ENCODE measurements at places on chromosomes 6 and 20. TPM values are rescaled to one million over a fixed set of nuclear protein-coding genes. Genes with fewer than 3 reads are reported as not detected.

GRCh38 chr20:20856306-20856705 lies 143.9 kb upstream of the RALGAPA2 start:
- H3K36me3 ChIP-seq: no peaks in the 10 kb centered on the region
- DNase-seq: no peak
- H3K4me3 ChIP-seq: no peak overlapping the region
- H3K27me3 ChIP-seq: no peaks in the 10 kb centered on the region
- no peaks in the 10 kb centered on the region for H3K4me1 ChIP-seq
- H3K27ac ChIP-seq: no peak overlapping the region

DNA sequence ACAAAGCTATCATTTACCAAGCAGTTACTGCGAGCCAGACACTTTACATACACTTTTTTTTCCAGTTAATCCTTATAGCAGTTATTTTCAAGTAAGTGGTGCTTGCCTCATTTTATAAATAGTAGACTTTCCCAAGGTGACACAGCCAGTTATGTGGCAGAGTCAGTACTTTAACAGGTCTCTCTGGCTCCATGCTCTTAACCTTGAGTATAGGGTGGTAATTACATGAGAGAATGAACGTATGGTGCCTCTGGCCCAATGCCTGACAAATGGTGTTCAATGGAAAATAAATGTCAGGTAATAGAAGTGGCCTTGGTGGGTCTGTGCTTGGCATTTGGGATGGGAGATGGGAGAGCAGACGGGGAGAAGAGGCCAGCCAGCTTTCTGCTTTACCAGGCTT lies 316.3 kb downstream of the SLC35F1 start:
- peaks cover 4% of the 10 kb centered on the region for H3K27me3 ChIP-seq
- H3K36me3 ChIP-seq: no peaks in the 10 kb centered on the region
- H3K27ac ChIP-seq: no peak overlapping the region
- no peaks in the 10 kb centered on the region for H3K4me1 ChIP-seq
- no peak overlapping the region for H3K4me3 ChIP-seq

DNA sequence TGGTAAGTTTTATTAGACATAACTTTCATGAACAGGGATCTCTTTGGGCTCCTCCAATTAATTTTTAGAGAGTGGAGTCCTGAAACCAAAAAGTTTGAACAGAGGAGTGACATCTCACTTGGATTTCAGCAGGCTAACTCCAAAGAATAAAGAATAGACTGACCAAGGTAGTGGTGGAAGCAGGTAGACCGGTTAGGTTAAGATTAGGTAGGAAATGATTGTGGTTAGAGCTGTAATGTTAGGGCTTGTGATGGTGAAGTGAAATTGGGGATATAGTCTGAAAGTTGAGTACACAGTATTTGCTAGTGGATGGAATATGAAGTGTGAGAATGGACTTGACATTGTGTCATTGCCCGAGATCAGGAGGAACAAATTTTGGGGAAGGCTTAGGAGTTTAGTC lies 27.8 kb downstream of the QKI start:
- peaks cover 4% of the 10 kb centered on the region for H3K4me1 ChIP-seq
- H3K4me3 ChIP-seq: no peak overlapping the region
- H3K27ac ChIP-seq: no peak overlapping the region
- DNase-seq: no peak
- peaks cover 3% of the 10 kb centered on the region for H3K36me3 ChIP-seq
- no peaks in the 10 kb centered on the region for H3K27me3 ChIP-seq

DNA sequence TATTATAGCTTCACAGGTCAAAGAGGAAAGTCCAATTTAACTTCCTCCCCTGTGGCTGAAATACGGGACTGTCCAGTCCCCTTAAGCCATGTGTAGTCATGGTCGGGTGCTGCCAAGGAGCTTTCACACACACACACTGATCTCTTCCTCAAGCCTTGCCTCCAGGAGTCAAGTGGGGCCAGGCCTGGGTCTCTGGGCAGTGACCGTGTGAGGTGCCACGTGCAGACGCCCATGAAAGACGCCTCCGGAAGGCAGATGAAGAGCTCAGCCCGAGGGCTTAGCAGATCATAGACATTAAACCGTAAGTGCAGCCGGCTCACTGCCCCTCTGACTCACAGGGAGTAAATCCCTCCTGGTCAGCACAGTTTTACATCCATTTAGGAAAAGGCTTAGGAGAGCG lies 4.2 kb downstream of the GABRR2 start:
- DNase-seq: no peak
- H3K36me3 ChIP-seq: peaks cover 4% of the 10 kb centered on the region
- no peak overlapping the region for H3K4me3 ChIP-seq
- H3K4me1 ChIP-seq: no peaks in the 10 kb centered on the region
- no peak overlapping the region for H3K27ac ChIP-seq

DNA sequence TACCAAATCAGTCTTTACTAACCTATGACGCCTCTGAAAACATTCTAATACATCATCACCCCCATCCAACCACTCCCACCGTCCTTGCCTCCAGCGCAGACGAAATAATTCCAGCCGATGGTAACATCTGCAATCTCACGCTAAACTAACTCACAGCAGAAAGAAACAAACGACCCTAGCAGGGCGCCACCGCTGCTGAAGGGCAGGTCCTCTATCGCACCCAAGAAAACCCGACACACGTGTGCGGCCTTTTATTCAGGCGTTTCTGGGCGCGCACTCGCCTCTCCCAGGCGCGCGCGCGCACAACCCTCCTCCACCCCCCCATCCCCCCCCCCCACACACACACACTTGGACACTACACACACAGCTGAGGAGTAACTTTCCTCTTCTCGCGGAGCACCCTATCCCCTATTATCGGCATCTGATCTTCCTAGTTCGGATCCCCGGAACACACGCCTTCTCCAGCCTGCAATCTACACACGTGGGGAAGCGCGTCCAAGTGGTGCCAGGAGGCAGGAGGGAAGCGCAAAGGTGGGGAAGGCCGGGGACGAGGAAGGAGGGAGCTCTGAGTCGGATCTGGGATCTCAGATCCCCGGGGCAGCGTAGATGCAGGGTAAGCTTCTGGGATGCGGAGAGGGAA lies 1.4 kb downstream of the GFOD1 start:
- DNase-seq: no peak
- no peak overlapping the region for H3K27ac ChIP-seq
- H3K36me3 ChIP-seq: no peaks in the 10 kb centered on the region
- H3K27me3 ChIP-seq: no peaks in the 10 kb centered on the region
- peak overlapping the region; percentile 61 for H3K4me3 ChIP-seq

- H3K36me3 ChIP-seq: no peaks in the 10 kb centered on the region
- no peak for DNase-seq
- H3K27me3 ChIP-seq: no peaks in the 10 kb centered on the region
- H3K27ac ChIP-seq: no peak overlapping the region
These were observed 725.1 kb downstream of the KIF16B start for GRCh38 chr20:15848126-15848525.

- H3K27me3 ChIP-seq: no peaks in the 10 kb centered on the region
- H3K4me3 ChIP-seq: no peak overlapping the region
- H3K36me3 ChIP-seq: peaks cover 20% of the 10 kb centered on the region
- no peak overlapping the region for H3K27ac ChIP-seq
- peaks cover 6% of the 10 kb centered on the region for H3K4me1 ChIP-seq
- DNase-seq: no peak
These were observed 40.2 kb upstream of the NEDD9 start for GRCh38 chr6:11272491-11273192.

DNA sequence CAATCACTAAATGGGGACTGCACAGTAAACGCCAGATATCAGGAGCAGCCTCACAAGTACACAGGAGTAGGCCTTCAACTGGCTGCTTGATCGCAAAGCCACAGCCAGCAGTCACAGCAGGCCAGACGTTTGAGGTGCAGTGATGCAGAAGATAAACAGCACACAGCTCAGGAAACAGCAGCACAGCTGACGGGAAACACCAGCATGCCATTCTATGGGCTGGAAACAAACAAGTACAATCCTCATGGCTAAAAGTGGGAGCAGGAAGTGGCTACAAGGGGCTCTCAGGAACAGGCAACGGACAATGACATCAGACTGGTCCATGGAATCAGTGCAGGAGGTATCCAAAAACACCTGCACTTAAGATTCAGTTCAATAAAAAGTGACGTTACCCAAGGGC lies 111.0 kb downstream of the DTNBP1 start:
- H3K4me3 ChIP-seq: no peak overlapping the region
- no peak overlapping the region for H3K27ac ChIP-seq
- no peaks in the 10 kb centered on the region for H3K4me1 ChIP-seq
- no peaks in the 10 kb centered on the region for H3K36me3 ChIP-seq
- no peaks in the 10 kb centered on the region for H3K27me3 ChIP-seq

- peaks cover 3% of the 10 kb centered on the region for H3K36me3 ChIP-seq
- H3K27ac ChIP-seq: no peak overlapping the region
- no peak overlapping the region for H3K4me3 ChIP-seq
- H3K27me3 ChIP-seq: no peaks in the 10 kb centered on the region
- no peak for DNase-seq
These were observed 199.9 kb downstream of the DTNBP1 start for GRCh38 chr6:15462717-15463525.

DNA sequence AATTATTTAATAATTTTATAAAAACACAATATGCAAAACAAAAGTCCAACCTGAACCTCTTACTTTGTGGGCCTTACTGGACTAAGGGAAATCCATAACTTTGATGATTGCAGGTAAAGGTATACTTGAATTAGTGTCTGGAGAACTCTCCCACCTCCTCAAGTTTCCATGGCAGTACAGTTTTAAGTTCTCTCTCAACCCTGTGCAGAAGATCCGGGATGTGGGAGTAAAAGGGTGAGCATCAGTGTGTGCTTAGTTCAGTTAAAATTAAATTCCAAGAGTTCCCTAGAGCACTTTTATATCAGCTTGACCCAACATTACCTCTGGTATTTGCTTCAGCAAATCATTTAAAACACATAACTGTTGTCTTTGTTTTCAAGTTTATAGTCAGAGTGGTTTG lies 47.5 kb downstream of the RIMS1 start:
- no peaks in the 10 kb centered on the region for H3K4me1 ChIP-seq
- H3K4me3 ChIP-seq: no peak overlapping the region
- no peaks in the 10 kb centered on the region for H3K27me3 ChIP-seq
- H3K27ac ChIP-seq: no peak overlapping the region

- H3K4me1 ChIP-seq: no peaks in the 10 kb centered on the region
- peaks cover 15% of the 10 kb centered on the region for H3K27me3 ChIP-seq
- H3K36me3 ChIP-seq: no peaks in the 10 kb centered on the region
- DNase-seq: no peak
- no peak overlapping the region for H3K27ac ChIP-seq
- no peak overlapping the region for H3K4me3 ChIP-seq
These were observed 286.0 kb upstream of the CDH4 start for GRCh38 chr20:60966031-60966430.

- no peak for DNase-seq
- no peaks in the 10 kb centered on the region for H3K4me1 ChIP-seq
- H3K27ac ChIP-seq: no peak overlapping the region
- no peaks in the 10 kb centered on the region for H3K36me3 ChIP-seq
- H3K27me3 ChIP-seq: no peaks in the 10 kb centered on the region
- no peak overlapping the region for H3K4me3 ChIP-seq
These were observed 313.5 kb downstream of the SLC35F1 start for GRCh38 chr6:118220429-118221128.

GRCh38 chr6:90068264-90068663 lies 174.0 kb downstream of the GJA10 start:
- H3K4me1 ChIP-seq: peaks cover 22% of the 10 kb centered on the region
- no peak for DNase-seq
- no peaks in the 10 kb centered on the region for H3K27me3 ChIP-seq
- no peak overlapping the region for H3K27ac ChIP-seq

- no peak for DNase-seq
- no peaks in the 10 kb centered on the region for H3K36me3 ChIP-seq
- no peak overlapping the region for H3K27ac ChIP-seq
- H3K27me3 ChIP-seq: peaks cover 4% of the 10 kb centered on the region
These were observed 456.3 kb downstream of the MAFB start for GRCh38 chr20:40232756-40233155.

- H3K27ac ChIP-seq: no peak overlapping the region
- H3K4me1 ChIP-seq: peaks cover 15% of the 10 kb centered on the region
- no peak for DNase-seq
- no peak overlapping the region for H3K4me3 ChIP-seq
These were observed 326.7 kb downstream of the SYNE1 start for GRCh38 chr6:152310371-152310954.

GRCh38 chr20:60480950-60481742 lies 522.9 kb downstream of the CDH26 start:
- no peak overlapping the region for H3K27ac ChIP-seq
- H3K4me1 ChIP-seq: no peaks in the 10 kb centered on the region
- H3K36me3 ChIP-seq: no peaks in the 10 kb centered on the region
- no peaks in the 10 kb centered on the region for H3K27me3 ChIP-seq
- no peak for DNase-seq
- H3K4me3 ChIP-seq: no peak overlapping the region

DNA sequence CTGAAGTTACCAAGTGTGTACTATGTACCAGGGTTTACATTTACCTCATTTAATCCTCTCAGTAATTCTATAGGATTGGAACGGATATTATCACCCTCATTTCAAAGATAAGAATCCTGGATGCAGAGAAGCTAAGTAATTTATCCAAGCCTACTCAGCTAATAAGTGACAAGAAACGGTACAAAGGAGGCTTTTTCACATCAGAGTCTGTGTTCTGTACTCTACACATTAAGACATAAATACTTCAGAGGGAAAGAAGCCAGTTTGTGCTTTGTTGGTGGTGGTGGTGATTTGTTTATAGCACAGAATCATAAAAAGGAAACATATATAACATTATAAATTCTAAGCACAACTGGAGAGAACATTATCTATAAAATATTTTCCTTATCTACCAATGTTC lies 88.3 kb upstream of the HMGCLL1 start:
- no peak overlapping the region for H3K4me3 ChIP-seq
- no peaks in the 10 kb centered on the region for H3K36me3 ChIP-seq
- no peak for DNase-seq
- no peak overlapping the region for H3K27ac ChIP-seq
- H3K4me1 ChIP-seq: no peaks in the 10 kb centered on the region

The DEFB132 gene
- not detected for total RNA-seq

The FAM229B gene
- 1.2 TPM for total RNA-seq

The OVOL2 gene
- not detected for total RNA-seq

The GPR6 gene
- total RNA-seq: not detected

The FUT9 gene
- not detected for total RNA-seq

The SYNDIG1 gene
- total RNA-seq: not detected

The LPA gene
- total RNA-seq: 0.09 TPM

Measured in T-cell (primary cell).